Neuronal stem cell (in vitro differentiated cells): ENCODE measurements at places on chromosomes 12 and 14.
A peak's percentile ranks its signal among the peaks of the same experiment; 100 is the strongest.

- DNase-seq, result peak; percentile 51
Observed at GRCh38 chr14:77026930-77027537, 1.5 kb downstream of the IRF2BPL start.

DNA sequence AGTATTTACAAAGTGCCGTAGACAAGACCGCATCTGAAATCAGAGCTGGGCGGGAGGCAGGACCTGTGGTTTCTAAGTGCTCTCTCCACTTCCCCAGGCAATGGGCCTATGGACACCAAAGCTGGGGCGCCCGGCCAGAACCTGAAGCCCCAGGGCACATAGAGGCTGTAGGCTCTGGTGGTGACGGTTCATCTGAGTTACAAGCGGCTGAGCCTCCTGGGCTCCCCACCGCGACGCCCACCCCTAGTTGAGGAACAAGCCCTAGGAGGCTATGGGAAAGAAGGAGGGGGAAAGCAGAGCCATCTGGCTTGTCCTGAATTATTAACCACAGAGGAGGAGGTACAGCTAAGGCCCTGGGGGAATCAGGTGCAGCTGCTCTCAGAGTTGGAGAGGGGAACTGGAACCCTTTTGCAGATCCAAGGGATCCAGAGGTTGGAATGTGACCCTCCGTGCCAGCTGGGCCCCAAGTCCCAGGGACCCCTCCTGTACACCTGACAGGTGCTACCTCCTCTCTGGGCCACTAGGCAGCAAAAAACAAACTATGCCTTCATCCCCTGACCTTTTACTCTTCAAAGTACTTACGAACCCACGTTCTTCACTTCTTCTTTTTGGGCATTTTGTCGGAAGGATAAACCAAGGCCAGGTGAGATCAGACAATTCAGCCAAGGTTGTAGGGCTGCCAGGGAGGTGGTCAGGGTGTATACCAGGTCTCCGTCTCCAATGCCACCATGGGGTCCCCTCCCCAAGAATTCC lies 77.2 kb downstream of the ARL6IP4 start:
- no peak for DNase-seq

DNA sequence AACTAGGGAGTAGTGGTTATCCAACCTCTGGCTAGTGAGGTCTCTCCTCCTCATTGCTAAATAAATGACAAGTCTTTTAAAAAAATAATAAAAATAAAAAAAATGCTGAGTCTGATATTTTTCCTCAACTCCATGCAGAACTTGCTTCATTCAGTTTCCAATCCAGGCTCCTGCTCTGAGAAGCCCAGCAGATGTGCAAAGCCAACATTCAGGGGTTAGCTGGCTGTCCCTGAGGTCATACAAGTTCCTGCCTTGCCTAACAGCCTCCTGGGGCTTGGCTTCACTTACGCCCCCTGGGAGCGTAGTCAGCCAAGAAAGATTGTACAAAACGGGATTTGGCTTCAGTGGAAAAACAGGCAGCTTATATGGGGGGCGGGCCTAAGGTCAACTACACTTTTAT lies 23.3 kb downstream of the RTRAF start:
- DNase-seq, result no peak

DNA sequence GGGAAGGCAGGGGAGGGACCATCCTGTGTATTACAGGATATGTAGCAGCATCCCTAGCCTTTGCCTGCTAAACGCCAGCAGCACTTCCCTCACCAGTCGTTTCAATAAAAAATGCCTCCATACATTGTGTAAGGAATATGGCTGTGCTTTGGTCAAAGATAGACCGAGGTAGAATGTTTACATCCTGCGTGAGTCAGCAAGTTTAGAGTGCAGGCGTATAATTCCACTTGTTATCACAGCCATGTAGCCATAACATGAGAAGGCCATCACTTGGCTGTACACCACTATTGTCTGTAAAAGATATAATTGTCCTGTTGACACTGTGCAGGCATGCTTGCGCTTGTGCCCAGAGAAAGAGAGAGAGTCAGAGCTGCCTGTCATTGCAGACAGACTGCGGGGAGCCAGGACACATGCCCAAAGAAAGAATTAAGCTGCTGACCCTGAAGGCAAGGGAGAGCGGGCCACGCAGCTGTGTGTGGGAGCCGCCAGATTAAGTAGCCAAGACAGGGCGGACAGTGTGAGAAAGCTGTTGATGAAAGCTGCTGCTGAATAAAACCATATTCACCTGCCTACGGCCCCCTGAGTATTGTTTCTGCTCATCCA lies 68.4 kb downstream of the CRACR2A start:
- DNase-seq, result no peak

- peak; percentile 75 for DNase-seq
Observed at GRCh38 chr12:109264095-109264942, 44.8 kb downstream of the FOXN4 start.
